ENCODE measurements at places on chromosomes 5 and 9.
A peak's percentile ranks its signal among the peaks of the same experiment; 100 is the strongest.

GRCh38 chr5:178143901-178144300, 9.8 kb downstream of the NHP2 start:
- no peak for DNase-seq

DNA sequence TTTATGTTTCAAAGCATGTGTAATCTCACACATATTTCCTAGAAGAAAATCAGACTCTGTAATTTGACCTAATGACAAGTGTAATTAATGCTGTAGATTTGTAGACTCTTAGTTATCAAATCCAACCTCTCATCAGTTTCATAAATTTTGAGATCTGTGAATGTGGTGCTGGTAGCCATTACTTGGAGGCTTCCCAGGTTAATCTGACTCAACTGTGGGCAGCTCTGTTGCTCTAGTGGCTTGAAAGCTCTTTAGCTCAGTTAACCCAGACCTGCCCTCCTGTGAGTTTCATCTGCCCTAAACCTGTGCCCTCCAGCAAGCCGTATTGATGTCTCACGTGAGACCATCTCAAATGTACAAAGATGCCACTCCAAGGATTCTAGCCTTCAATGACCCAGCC, 323.4 kb downstream of the FBXL7 start:
- no peak for DNase-seq

- peak; percentile 10 for DNase-seq
Measured at GRCh38 chr5:18393565-18394442, 759.5 kb downstream of the TAF11L14 start.

DNA sequence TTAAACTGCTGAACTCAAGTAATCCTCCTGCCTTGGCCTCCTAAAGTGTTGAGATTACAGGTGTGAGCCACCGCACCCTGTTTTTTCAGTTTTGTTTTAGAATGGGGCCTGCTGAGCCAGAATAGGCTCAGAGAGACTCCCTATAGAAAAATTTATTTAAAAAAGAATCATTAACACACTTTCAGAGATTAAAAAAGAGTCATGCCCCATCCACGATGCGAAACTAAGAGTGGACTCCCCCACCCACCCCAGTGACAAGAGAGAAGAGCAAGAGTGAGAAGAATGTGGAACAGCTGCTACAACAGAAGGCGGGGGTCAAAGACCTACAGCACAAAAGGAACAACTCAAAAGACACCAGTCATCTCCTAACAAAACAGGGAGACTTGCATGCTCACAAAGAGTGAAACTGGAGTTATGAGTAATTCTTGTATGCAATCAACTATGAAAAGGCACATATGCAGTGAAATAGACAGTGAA, 47.2 kb downstream of the GLDC start:
- no peak for DNase-seq

GRCh38 chr5:8136271-8136670, 267.3 kb downstream of the MTRR start:
- no peak for DNase-seq

- DNase-seq, result no peak
Measured at GRCh38 chr9:18985464-18985951, 47.5 kb downstream of the SAXO1 start.
